ENCODE measurements at places on chromosomes 6 and 20.
A peak's percentile ranks its signal among the peaks of the same experiment; 100 is the strongest.

DNA sequence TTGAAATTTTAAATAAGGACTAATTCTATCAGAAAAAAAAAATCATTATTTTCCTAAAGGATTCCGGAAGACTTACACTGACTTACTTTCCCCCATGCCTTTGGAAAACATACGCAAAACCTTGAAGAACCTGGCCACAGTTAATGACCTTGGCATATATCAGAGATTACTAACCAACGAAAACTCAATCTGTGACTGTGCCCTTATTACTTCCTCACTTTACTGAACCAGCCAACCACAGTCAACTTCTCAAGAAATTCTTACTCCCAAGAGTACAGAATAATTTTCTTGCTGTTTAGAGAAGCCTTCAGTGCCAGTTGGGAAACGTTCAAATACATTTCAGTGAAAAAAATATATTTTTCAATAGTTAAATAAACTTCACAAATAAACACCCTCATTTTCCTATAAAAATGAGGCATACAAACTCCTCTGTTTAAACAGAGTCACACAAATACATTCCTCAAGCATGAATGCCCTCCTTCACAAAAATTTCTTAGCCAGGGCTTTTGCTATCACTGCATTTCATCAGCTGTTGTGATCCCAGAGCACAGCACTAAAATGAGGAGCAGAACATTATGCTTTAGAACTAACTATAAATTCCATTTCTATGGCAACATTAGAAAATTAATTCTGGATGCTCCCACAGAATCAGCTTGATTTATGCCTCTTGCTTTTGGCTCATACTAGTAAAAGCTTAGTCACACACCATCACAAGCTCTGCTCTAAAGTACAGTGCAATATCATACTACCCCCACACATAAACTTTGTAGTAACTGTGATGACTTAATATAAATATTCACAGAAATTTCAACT lies 117.6 kb downstream of the DST start:
- no peak for DNase-seq

DNA sequence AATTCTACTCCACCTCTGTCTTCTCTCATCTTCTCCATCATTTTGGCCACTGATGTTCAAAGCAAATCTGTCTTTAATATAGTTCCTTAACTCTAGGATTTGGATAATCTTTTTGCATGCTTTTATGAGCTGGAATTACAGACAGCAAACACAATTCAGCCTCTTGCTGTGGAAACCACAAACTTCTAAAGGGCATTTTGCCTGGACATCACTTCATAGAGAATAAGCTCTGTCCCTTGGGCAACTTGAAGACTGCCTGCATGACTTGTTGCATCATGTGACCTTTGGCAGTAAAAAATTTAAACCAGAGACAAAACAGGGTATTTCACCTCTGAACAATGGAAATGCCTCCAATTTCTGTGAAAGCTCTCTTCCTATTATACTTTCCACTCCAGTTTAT lies 74.1 kb upstream of the HDDC2 start:
- no peak for DNase-seq

- DNase-seq = no peak
Observed at GRCh38 chr6:108562503-108562993, 1.8 kb downstream of the FOXO3 start.

DNA sequence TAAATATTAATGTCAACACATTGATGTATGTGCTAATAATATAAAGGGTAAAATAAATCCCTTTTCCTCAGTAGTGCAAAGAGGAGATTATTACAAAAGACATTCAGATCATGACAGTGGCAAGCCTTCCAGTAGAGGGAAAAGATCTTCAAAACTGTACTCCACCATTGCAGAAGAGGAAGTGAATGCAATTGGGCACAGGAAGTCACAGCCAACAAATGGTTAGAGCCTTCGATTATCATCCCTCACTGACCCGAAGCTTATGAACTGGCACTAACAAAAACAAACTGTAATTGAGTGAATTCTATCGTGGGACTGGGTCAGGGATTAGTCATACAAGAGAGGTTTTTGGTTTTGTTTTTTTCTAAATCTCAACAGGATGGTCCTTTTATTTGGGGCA lies 39.3 kb upstream of the SCGN start:
- DNase-seq = peak; percentile 1

DNA sequence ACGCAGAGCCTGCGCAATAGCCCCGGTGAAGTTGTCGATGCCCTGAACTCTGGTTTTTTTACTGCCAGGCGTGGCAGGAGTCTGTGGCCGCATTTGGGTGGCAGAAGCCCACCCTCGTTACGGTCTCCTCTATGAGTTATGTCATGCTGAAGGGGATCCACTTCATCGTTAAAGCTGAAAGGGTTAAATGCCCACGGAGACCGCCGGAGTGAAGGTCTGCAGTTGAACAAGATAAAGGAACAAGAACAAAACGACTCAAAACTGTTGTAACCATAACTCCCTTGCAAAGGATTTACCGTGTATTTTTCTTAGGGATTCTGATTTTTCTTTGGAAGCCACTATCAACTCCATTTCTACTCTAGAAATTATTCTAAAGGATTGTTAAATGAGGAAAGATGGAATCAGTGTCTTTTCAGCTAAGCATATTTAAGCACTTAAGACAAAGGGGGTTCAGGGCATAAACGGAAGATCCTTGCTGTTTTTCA lies 501 bp upstream of the ELOVL5 start:
- no peak for DNase-seq

GRCh38 chr6:111761783-111762312 lies 111.4 kb downstream of the FYN start:
- DNase-seq = no peak

GRCh38 chr6:139641376-139641775 lies 266.9 kb upstream of the CITED2 start:
- no peak for DNase-seq

DNA sequence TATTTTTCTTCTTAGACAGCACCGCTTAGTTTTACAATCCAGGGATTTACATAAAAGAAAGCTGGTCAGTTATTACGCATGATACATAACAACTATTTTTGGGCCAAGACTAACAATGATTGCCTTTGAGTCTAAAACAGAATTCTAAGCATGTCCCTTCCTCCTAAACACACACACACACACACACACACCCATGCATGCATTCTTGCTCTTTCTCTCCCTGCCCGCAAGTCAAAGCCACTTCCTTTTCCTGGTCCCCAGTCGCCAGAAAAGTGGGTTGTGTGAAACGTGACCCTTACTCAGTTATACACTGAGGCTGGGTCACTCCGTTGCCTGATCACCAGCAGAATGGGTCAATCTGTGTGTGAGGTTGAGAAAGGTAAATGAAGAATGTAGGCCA lies 31.4 kb downstream of the FYN start:
- peak; percentile 75 for DNase-seq

- DNase-seq = no peak
Observed at GRCh38 chr20:62235777-62236157, 2.6 kb upstream of the OSBPL2 start.

- DNase-seq = no peak
Observed at GRCh38 chr6:106757267-106757666, 127.9 kb downstream of the QRSL1 start.

- no peak for DNase-seq
Observed at GRCh38 chr6:1613688-1614447, 4.2 kb downstream of the FOXC1 start.

DNA sequence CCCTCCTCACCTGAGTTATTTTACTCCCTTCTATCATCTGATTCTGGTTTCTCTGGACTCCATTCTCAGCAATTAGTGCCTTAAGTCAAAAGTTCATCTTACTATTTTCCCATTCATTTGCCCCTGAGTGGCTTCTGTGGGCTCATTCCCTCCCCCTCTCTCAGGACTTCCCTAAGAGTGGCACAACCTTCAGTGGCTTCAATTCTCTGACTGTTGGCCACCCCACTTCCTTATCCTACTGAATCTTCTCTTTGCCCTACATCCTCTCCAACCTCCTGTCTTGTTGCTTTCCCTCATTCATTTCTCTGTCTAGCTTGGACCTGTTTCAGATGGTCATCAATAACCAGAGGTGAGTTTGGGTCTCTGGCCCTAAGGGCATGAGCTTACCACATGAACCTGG lies 61.1 kb upstream of the GLP1R start:
- no peak for DNase-seq

DNA sequence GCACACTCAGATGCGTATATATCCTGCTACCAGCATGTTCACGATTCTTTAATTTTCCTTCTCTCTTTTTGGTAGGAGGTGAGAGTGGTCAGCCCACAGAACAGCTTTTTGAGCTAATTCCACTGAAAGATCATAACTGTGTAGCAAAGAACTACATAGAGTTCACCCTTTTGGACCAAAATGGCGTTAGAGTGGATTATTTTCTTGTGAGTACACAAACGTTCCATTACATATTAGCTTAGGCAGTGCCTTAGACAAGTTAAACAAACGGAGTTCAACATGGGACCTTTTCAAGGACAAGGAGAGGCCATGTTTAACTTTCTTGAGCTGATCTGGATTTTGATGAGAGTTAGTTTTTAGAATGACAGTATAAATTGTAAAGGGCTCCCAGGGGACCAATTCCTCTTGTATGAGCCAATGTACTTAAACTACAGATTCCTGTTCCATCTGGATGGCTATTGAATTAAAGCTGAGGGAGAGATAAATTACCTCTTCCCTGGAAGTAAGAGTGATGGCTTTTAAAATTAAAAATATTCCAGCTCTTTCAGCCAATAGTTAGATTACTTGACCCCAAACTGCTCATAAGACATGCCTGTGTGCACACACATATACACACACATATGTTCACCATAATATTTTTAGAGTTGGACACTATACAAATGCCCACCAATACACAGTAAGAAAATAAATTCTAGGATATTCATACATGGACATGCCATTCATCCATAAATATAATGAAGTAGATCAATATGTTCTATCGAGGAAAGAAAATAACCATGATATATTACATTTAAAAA lies 25.6 kb upstream of the ARMH2 start:
- no peak for DNase-seq

DNA sequence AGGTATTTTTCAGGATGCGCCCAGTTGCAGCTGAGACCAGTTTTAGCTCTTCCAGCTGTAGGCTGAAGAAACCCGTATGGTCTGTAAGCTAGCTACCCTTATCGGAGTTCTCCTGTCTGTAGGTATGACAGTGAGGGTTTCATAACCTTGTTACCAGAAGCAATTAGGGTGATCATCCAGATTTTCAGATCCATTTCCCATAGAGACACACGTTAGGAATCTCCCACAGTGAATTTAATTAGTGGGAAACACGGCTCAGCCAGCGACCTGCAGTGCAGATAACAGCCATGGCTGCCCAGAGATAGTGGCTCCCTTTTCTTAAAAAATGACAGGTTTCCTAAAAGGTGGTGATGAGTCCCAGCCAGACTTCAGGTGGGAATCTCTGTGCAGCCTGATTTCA lies 111.1 kb downstream of the BTBD3 start:
- no peak for DNase-seq

DNA sequence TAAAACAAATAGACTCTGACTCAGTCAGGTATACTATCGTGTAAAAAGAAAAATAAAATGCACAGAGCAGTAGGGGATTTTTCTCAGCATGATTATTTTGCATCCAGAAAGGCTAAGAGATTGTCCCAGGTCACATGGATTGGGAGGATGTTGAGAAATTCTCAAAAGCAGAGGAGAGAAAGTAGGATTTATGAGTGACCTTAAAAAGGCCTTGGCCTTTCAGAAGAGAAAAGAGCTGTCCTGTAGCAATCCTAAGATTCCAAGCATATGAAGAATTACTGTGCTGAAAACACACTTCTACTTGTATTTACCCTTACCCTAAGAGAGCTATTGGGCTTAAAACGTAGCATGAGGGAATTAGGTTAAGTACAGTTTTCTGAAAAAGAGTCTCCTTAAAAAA lies 149.7 kb upstream of the ENPP5 start:
- no peak for DNase-seq

GRCh38 chr6:163181666-163182180 lies 232.8 kb upstream of the QKI start:
- DNase-seq = no peak

DNA sequence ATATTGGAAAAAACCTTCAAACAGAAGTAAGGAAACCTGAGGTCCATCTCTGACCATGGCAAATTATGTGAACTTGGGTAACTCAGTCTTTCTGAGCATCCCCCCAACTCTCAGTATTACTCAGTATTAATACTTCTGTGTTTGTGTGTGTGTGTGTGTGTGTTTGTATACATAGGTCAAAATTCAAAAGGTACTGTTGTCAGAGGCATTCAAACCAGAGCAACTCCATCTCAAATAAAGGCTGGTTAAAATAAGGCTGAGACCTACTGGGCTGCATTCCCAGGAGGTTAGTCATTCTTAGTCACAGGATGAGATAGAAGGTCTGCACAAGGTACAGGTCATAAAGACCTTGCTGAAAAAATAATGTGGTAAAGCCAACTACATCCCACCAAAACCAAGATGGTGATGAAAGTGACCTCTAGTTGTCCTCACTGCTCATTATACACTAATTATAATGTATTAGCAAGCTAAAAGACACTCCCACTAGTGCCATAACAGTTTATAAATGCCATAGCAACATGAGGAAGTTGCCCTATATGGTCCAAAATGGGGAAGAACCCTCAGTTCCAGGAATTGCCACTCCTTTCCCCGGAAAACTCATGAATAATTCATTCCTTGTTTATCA lies 33.3 kb upstream of the SLC22A16 start:
- DNase-seq = no peak

DNA sequence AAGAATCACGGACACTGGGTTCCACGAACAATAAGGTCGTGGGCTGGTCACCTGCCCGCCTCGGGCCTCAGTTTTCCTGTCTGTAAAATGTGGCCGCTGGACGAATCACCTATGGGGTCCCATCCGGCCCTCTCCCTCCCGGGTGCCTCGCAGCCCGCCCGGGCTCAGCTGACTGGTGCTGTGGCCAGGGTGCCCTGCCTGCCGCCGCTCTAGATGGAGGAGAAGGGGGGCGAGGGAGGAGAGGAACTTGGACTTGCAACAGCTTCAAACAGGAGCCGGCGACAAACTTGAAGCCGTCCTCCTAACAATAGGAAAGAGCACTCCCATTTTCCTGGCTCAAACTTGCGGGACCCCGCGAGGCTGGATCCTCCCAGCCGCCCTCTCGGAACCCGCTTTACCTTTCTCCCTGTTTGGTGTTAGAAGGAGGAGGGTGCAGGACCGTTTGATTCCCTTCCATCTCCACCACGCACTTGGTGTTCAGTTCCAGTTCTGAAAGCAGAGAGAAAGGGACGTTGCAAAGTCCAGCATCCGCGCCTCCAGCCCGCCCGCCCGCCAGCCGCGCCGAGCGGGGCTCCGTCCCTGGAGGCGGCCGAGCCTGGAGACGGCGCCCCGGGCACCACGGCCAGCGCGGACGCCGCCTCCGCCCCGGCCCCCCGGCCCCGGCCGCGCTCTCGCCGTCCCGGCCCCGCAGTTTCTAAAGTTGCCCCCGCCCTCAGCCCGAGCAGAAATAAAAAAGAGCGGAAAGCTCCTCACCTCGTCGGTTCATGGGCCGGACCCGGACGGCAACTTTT lies 584 bp downstream of the KIF13A start:
- no peak for DNase-seq

GRCh38 chr6:43972179-43972912 lies 154.9 kb downstream of the MRPL14 start:
- no peak for DNase-seq
